Activated CD4-positive, alpha-beta T cell treated with anti-CD3 and anti-CD28 coated beads, Interleukin-2, amount 10 ng/mL, durations not matched to agents 7 days and 5 days (primary cell): ENCODE measurements at places on chromosomes 12 and 14. TPM values are rescaled to one million over a fixed set of nuclear protein-coding genes. Genes with fewer than 3 reads are reported as not detected.

Gene PLEKHG7
- not detected for total RNA-seq

Gene SERPINA6
- total RNA-seq: not detected

Gene PLXNC1
- total RNA-seq: 29.7 TPM

- no peaks in the 10 kb centered on the region for H3K36me3 ChIP-seq
- no peak overlapping the region for H3K4me3 ChIP-seq
- peaks cover 57% of the 10 kb centered on the region for H3K4me1 ChIP-seq
- H3K27ac ChIP-seq: no peak overlapping the region
- peaks cover 29% of the 10 kb centered on the region for H3K27me3 ChIP-seq
- peak; percentile 52 for DNase-seq
Observed at GRCh38 chr14:24329736-24330135, 5.1 kb downstream of the ADCY4 start.

- H3K27me3 ChIP-seq: peaks cover 94% of the 10 kb centered on the region
- peaks cover 2% of the 10 kb centered on the region for H3K36me3 ChIP-seq
- no peak for DNase-seq
- H3K27ac ChIP-seq: no peak overlapping the region
Observed at GRCh38 chr12:114408471-114408885, 2.5 kb upstream of the TBX5 start.

DNA sequence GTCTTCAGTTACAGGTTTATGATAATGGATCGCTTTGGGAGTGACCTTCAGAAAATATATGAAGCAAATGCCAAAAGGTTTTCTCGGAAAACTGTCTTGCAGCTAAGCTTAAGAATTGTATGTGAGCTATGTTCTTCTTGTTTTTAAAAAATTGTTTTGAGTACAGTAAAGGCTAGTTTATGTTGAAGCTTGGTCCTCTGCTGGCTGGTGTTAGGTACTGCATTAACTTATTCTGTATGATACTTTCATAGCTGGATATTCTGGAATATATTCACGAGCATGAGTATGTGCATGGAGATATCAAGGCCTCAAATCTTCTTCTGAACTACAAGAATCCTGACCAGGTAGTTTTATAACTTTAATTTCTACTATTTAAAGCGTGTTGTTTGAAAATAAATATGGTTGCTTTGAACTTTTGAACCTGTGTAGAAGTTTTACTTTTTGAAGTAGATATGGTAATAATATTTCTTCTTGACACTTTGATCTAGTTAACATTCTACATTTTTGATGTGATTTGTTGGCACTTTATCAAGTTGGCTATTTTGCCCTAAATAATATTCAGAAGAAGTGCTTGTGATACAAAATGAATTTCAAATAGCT, 55.7 kb downstream of the VRK1 start:
- H3K27ac ChIP-seq: no peak overlapping the region
- peaks cover 12% of the 10 kb centered on the region for H3K4me1 ChIP-seq
- DNase-seq: peak; percentile 34
- H3K4me3 ChIP-seq: no peak overlapping the region
- H3K36me3 ChIP-seq: peaks cover 24% of the 10 kb centered on the region

- H3K36me3 ChIP-seq: peaks cover 80% of the 10 kb centered on the region
- no peaks in the 10 kb centered on the region for H3K27me3 ChIP-seq
- H3K4me3 ChIP-seq: peak overlapping the region; percentile 74
- DNase-seq: peak; percentile 45
Observed at GRCh38 chr14:99229654-99230207, 42.3 kb downstream of the BCL11B start.

DNA sequence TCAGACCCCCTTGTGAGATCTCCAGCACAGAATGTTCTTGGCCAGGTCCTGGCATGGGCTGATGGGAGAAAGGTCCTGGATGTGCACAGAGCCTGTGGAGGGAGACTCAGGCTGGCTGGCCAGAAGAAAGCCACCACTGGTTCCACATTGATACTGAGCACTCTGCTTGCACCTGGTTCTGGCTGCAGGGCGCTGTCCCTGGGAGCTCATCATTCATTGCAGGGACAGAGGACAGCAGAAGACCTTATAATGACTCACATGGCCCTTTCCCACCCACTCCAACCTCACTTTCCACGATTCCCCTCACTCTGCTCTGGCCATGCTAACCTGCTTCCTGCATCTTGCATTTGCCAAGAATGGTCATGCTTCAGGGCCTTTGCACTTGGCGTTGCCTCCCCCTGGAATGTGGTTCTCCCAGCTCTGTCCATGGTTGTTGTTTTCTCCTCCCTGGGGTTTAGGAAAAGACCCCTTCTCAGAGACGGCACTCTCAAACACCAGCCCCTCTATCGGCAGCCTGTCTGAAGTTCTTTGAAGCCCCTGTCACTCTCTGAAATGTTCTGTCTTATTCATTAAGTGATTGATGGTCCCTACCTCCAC, 10.3 kb downstream of the KRT7 start:
- no peak for DNase-seq
- peaks cover 5% of the 10 kb centered on the region for H3K27me3 ChIP-seq
- no peaks in the 10 kb centered on the region for H3K36me3 ChIP-seq
- H3K27ac ChIP-seq: peak overlapping the region; percentile 90
- H3K4me1 ChIP-seq: peaks cover 50% of the 10 kb centered on the region

GRCh38 chr14:89340200-89341181, 76.5 kb downstream of the FOXN3 start:
- no peaks in the 10 kb centered on the region for H3K27me3 ChIP-seq
- H3K4me3 ChIP-seq: no peak overlapping the region
- DNase-seq: no peak
- peaks cover 12% of the 10 kb centered on the region for H3K4me1 ChIP-seq
- H3K27ac ChIP-seq: no peak overlapping the region
- peaks cover 23% of the 10 kb centered on the region for H3K36me3 ChIP-seq

DNA sequence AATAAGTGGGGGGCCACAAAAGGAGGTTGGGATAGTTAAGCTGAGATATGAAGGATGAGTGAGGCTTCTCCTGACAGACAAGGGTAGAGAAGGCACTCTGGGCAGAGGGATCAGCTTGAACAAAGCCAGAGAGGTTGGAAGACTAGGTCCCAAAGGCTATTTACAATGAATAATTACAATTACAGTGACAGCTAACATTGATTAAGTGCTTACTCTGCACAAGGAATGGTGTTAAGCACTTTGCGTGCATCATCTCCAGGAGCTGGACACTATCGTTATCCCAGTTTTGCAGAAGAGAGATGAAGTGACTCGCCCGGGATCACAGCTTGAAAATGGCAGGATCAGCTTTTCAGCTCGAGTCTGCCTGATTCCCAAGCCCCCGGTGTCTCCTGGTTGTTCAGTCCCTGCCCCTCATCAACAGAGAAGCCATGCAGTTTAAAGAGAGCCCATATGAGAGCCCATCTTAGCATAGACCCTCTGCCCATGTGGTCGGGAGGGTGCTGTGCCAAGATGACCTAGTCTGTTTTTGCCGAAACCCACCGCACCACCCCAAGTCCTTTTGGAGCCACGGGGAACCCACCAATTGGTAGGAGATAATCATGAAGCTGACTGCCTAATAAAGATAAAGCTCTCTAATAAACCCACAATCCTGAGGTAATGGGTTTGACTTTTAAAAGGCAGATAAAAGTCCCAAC, 89.9 kb upstream of the HSPB8 start:
- H3K27me3 ChIP-seq: no peaks in the 10 kb centered on the region
- no peak overlapping the region for H3K27ac ChIP-seq
- no peak overlapping the region for H3K4me3 ChIP-seq
- DNase-seq: no peak
- H3K36me3 ChIP-seq: no peaks in the 10 kb centered on the region

DNA sequence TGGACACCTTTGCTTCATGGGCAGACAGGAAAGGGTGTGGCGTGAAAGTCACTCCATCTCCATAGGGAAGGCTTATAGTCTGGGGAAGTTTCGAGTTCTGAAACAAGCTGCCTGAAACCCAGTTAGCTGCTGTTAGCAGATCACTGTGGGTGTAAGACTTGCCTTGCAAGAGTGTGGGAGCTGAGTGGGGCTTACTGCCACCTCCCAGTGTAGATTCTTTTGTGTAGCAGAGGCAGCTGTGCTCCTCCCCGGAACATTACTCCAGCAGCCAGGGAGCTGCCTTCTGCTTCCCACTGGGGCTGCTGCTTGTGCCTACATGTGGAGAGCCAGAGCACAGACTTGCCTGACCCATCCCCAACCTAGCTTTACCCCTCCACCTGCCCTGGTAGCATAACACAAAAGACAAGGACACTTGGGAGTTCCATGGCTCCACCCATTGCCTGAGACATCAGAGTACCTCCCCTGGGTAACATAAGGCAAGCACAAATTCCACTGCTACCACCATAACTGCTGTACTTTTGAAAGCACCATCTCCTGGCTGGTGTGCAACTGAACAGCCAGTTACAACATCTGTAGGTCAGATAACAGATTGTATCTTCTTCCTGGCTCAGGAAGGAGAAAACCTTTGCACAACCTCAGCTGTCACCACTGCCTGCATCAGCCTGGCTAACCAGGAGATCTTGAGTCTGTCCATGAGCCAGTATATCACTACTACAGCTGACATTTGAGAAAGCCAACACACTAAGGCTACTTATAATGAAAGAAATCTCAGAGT, 69.5 kb downstream of the ADAMTS20 start:
- H3K36me3 ChIP-seq: no peaks in the 10 kb centered on the region
- DNase-seq: no peak
- H3K27me3 ChIP-seq: no peaks in the 10 kb centered on the region
- no peaks in the 10 kb centered on the region for H3K4me1 ChIP-seq
- H3K4me3 ChIP-seq: no peak overlapping the region

- peaks cover 31% of the 10 kb centered on the region for H3K27me3 ChIP-seq
- peaks cover 32% of the 10 kb centered on the region for H3K4me1 ChIP-seq
- peak overlapping the region; percentile 95 for H3K4me3 ChIP-seq
- H3K36me3 ChIP-seq: peaks cover 5% of the 10 kb centered on the region
Observed at GRCh38 chr12:29147731-29148595, 1.1 kb upstream of the FAR2 start.

- no peak overlapping the region for H3K4me3 ChIP-seq
- no peak for DNase-seq
- no peak overlapping the region for H3K27ac ChIP-seq
- peaks cover 64% of the 10 kb centered on the region for H3K4me1 ChIP-seq
Observed at GRCh38 chr14:35297706-35298105, 5.5 kb downstream of the PSMA6 start.

GRCh38 chr12:14283489-14284144, 81.9 kb upstream of the ATF7IP start:
- no peak for DNase-seq
- H3K4me3 ChIP-seq: no peak overlapping the region
- H3K36me3 ChIP-seq: no peaks in the 10 kb centered on the region
- H3K4me1 ChIP-seq: no peaks in the 10 kb centered on the region
- no peak overlapping the region for H3K27ac ChIP-seq
- H3K27me3 ChIP-seq: no peaks in the 10 kb centered on the region

DNA sequence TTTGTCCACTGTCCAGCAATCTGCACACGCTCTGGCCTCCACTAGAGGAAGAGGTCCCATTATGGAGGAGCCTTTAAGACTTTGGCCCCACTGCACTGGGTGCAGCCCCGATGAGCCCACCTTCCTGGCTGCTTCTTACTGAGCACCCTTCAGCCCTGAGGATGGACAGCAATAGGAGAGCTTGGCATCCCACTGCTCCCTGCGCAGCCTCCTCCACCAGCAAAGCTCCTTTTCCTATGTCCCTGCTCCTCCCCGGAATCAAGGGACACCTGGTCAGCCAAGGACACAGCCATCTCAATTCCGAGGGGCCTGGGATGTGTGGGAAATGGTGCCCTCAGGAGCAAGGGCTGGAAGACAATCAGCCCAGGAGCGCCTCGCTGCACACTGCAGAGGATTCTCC, 94.7 kb downstream of the GCH1 start:
- no peak for DNase-seq
- H3K4me1 ChIP-seq: peaks cover 6% of the 10 kb centered on the region
- no peak overlapping the region for H3K27ac ChIP-seq
- no peak overlapping the region for H3K4me3 ChIP-seq
- H3K36me3 ChIP-seq: no peaks in the 10 kb centered on the region

- no peak overlapping the region for H3K27ac ChIP-seq
- peaks cover 31% of the 10 kb centered on the region for H3K36me3 ChIP-seq
- H3K4me3 ChIP-seq: no peak overlapping the region
- no peaks in the 10 kb centered on the region for H3K27me3 ChIP-seq
- H3K4me1 ChIP-seq: peaks cover 23% of the 10 kb centered on the region
- no peak for DNase-seq
Observed at GRCh38 chr12:12546314-12546772, 16.3 kb downstream of the DUSP16 start.

DNA sequence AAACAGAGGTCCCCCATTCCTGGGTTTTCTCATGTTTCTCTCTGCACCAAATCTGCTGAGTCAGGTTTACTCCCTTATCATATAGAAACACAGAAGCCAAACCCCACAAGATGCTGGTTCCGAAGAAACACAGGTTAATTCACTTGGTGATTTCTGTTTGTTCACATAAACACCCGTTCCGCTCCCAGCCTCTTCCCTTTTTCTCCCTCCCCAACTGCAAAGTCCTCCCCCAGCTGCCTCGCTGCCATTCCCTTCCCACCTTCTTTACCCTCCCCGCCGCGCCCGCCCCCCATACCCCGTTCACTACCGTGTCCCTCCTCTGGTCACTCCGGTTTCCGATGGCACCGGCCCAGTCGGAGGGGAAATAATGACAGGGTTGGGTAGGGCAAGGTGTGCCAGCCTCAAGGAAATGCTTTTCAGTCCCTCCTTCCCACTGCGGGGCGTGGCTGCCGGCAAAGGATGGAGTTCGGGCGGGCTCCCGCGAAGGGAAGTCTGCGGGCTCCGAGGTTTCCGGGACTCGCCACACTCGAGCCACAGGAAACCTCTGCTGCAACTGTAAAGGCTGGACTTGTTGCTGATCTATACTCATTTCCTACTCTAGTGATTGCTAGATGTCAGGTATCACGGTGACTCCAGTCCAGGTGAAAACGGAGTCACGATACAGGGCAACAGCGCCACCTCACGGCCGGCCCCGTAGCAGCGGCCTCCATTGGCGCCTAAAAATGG, at the start of gene STYK1:
Gene STYK1, minus strand, starts transcription at position 394 of the 726 bp plus-strand sequence. CDS start 39,434 bp downstream, outside the sequence.
- peak within 1 kb of the TSS; percentile 73 for H3K4me3 ChIP-seq
- DNase-seq: peak; percentile 72
- H3K27me3 ChIP-seq: peaks cover 75% of the 10 kb centered on the region
- H3K36me3 ChIP-seq: peaks cover 1% of the 10 kb centered on the region
- H3K27ac ChIP-seq: peak within 1 kb of the TSS; percentile 76
- H3K4me1 ChIP-seq: peaks cover 60% of the 10 kb centered on the region

GRCh38 chr12:124484067-124484466, 83.3 kb downstream of the NCOR2 start:
- no peak for DNase-seq
- H3K4me1 ChIP-seq: peaks cover 34% of the 10 kb centered on the region
- H3K4me3 ChIP-seq: no peak overlapping the region

DNA sequence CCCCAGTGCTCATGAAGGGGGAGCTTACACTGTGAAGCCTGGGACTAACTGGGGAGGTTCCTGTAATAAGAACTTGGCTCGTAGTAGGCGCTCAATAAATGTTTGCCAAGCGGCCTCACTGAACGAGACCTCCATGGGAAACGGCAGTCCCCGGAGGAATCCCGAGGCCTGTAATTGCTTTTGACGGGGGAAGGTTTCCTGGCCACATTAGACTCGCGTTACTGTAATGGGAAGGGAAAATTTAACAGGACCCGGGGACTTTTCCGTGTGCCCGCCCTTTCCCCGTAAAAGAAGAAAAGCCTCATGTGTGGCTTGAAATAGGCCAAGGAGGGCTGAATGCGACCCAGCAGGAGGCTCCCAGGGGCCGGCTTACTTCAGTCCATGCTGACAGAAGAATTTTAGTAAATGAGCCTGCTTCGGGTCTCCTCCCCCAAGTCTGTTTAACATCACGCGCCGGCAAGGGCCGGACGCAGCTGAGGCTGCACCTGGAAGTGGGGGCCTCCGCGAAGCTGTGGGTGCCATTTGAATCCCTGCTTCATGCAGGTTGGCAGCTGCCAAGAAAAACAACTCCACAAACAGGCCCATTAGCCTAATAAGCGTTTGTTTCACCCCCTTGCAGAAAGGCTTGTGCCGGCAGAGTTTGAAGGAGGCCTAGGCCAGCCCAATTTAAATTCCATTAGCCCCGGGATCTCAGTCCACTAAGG, 39.8 kb upstream of the PWP1 start:
- peaks cover 4% of the 10 kb centered on the region for H3K36me3 ChIP-seq
- no peaks in the 10 kb centered on the region for H3K4me1 ChIP-seq
- H3K4me3 ChIP-seq: no peak overlapping the region
- no peak for DNase-seq
- H3K27me3 ChIP-seq: no peaks in the 10 kb centered on the region
- no peak overlapping the region for H3K27ac ChIP-seq
